RPMI7951 (cell line): ENCODE measurements at places on chromosomes 11 and 22. TPM values are rescaled to one million over a fixed set of nuclear protein-coding genes. Genes with fewer than 3 reads are reported as not detected.

Gene OR8G5
- total RNA-seq = not detected in 2 replicates

Gene C11orf91
- not detected in 2 replicates for total RNA-seq

Gene TRIM51
- total RNA-seq = not detected in 2 replicates

- DNase-seq = no peak
Observed at GRCh38 chr11:8759634-8760033, 77.0 kb downstream of the RPL27A start.

Gene FOSL1
- 158 and 232 TPM in 2 replicates for total RNA-seq

DNA sequence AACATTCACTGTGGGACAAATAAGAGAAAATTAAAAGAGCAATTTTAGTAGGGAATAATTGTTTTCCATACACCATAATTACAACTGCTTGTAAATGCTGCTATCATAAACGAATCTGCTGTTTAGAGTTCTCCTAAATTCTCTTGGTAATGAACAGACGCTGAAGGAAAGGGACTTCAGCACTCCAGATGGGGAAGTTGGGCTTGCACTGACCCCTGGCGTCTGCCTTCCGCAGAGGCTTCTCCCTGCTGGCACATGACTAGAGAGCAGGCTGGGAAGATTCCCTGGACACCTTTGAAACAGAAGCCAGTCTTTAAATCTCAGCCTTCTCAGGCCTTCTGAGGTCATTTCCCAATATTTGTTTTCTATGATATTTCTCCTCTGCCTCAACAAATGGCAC, 84.1 kb downstream of the NXPE2 start:
- peak; percentile 55 for DNase-seq

DNA sequence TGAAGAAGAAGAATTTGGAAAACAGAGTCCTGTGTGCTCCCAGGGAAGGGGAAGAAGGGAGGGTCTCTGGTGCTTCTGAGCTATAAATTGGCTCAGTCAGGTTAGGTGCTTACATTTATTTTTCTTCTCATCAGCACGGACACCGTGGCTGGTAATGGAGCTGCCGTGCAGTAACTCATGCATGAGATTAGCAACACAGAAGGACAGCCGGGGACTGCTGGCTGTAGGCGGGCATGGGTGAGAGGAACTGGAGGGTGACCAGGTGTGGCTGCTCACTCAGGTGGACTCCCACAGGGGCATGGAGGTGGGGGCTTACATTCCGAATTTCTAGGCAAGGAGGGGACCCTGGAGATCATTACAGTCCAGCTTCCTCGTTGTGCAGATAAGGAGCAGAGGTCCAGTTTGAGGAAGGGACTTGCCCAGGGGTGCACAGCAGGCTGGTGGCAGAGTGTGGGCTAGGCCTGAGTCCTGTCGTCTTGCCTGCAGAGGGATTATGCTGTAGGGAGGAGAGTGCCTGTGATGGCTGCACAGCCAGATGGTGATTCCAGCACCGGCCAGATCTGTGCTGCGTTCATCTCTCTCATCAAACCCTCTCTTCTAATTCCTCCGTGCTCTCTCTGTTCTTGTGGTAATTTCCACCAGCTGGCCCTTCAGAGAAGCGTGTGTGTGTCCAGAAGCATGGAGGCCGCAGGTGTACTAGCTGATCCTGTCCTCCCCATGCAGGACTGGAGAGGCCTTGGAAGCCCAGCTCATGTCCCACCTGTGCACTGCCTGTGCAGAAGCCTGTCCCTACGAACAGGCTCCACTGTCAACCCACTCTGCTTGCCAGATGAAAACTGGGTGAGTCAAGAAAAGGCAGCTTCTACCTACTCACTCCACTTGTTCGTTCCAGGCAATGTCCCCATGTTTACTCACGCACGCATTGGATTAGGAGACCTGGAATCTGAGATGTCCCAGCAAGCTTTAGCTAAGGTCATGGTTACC, 78.9 kb downstream of the NTM start:
- no peak for DNase-seq

- DNase-seq = no peak
Observed at GRCh38 chr22:39618996-39619530, 48.5 kb downstream of the CACNA1I start.

GRCh38 chr11:35126000-35126878, 12.7 kb upstream of the CD44 start:
- no peak for DNase-seq
